ENCODE measurements at places on chromosomes 13 and 19. TPM values are rescaled to one million over a fixed set of nuclear protein-coding genes. Genes with fewer than 3 reads are reported as not detected.

Gene LRRC8E
- not detected for total RNA-seq

- no peak for DNase-seq
Observed at GRCh38 chr19:46868025-46868802, 7.4 kb downstream of the ARHGAP35 start.

DNA sequence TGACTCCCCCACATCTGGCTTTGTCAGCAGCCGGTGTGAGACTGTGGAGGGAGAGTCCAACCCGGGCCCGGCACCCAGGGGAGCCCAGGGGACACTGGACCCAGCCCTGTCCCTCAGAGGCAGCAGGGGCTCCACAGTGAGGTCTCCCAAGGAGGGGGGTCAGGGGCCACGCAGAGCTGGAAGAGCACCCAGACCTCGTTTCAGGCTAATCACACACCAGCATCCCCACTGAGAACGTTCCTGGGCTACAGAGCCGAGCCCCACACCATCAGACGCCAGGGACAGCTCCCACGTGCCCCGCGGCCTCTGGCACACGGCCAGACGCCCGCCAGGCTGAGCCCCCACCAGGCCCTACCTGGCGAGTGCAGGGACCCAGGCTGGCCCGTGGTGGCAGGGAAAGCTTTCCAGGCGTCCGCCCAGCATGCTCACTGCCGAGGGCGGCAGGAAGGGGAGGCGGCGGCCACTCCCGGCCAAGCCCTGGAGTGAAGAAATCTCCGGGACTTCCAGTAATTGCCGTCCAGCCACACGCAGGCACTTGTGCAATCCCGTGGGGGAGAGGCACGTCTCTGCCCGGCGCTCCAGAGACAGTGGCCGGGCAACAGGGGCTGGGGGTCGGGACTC lies 19.2 kb downstream of the SBNO2 start:
- DNase-seq, result no peak

DNA sequence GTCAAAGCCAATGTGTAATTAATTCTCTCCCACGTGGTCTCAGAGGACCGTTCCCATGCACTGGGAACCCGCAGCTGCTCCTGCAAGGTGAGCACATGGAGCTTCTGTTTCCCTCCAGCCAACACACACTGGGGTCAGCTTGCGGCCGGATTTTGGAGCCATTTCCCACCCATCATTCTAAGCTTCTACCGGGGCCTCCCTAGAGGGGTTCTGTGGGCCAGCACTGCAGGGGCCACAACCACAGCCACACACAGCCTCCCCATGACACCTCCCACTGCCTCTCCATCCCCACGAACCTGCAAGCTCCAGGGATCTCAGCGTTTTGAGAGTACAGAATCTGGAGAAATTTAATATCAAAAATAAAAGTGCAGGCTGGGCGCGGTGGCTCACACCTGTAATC lies 120.7 kb upstream of the SOX1 start:
- no peak for DNase-seq

- no peak for DNase-seq
Observed at GRCh38 chr13:97567510-97568243, 133.7 kb downstream of the RAP2A start.
